ENCODE measurements at places on chromosomes 7 and 10. TPM values are rescaled to one million over a fixed set of nuclear protein-coding genes. Genes with fewer than 3 reads are reported as not detected.
A peak's percentile ranks its signal among the peaks of the same experiment; 100 is the strongest.

- no peak overlapping the region for H3K4me3 ChIP-seq
- DNase-seq: peak; percentile 11
- H3K4me1 ChIP-seq: no peaks in the 10 kb centered on the region
- H3K36me3 ChIP-seq: no peaks in the 10 kb centered on the region
- peaks cover 9% of the 10 kb centered on the region for H3K27me3 ChIP-seq
- no peak overlapping the region for H3K27ac ChIP-seq
These were observed 32.0 kb upstream of the CFAP46 start for GRCh38 chr10:132974249-132974796.

DNA sequence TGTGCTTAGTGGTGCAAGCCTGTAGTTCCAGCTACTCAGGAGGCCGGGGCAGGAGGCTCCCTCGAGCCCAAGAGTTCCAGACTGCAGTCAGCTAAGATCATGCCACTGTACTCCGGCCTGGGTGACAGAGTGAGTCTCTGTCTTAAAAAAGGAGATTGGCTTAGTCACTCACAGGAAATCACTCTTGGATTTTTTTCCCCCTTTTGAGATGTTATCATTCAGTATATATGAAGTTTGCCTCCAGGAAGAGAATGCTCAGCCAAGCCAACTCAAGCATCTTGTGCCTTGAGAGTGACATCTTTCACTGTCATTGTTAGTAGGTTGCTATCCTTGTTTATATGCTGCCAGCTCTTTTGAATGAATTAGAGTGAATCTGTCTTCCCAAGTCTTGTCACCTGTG, 28.0 kb downstream of the NIPSNAP2 start:
- no peaks in the 10 kb centered on the region for H3K27me3 ChIP-seq
- DNase-seq: no peak
- H3K27ac ChIP-seq: no peak overlapping the region
- peaks cover 35% of the 10 kb centered on the region for H3K36me3 ChIP-seq
- no peak overlapping the region for H3K4me3 ChIP-seq
- no peaks in the 10 kb centered on the region for H3K4me1 ChIP-seq

- no peak overlapping the region for H3K4me3 ChIP-seq
- DNase-seq: no peak
- H3K36me3 ChIP-seq: no peaks in the 10 kb centered on the region
- H3K4me1 ChIP-seq: no peaks in the 10 kb centered on the region
- no peaks in the 10 kb centered on the region for H3K27me3 ChIP-seq
- H3K27ac ChIP-seq: no peak overlapping the region
These were observed 26.0 kb downstream of the CABCOCO1 start for GRCh38 chr10:61688551-61689308.

DNA sequence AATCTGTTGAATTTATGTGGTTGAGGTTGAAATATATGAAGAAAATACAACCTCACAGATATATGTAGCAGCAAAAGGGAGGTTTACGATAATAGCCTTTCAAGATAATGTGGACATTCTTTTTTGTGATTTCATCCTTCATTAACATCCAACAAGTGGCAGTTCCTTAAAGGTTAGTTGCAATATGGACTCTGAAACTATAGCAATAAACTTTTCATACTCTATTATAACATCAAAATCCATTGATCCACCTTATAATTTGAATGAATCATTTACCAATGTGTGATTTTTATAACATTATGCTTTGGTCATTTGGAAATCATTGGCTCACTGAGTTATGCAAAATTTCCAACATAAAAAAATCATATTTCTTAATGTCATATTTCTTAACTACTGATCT, 200.8 kb upstream of the CSTF2T start:
- H3K27ac ChIP-seq: no peak overlapping the region
- no peak overlapping the region for H3K4me3 ChIP-seq
- no peaks in the 10 kb centered on the region for H3K27me3 ChIP-seq
- no peaks in the 10 kb centered on the region for H3K36me3 ChIP-seq
- no peaks in the 10 kb centered on the region for H3K4me1 ChIP-seq

GRCh38 chr10:65419629-65420028, 1506.2 kb upstream of the LRRTM3 start:
- no peaks in the 10 kb centered on the region for H3K27me3 ChIP-seq
- H3K36me3 ChIP-seq: no peaks in the 10 kb centered on the region
- H3K4me1 ChIP-seq: no peaks in the 10 kb centered on the region
- no peak overlapping the region for H3K4me3 ChIP-seq
- no peak for DNase-seq

GRCh38 chr7:48305661-48306060, 134.4 kb downstream of the ABCA13 start:
- no peaks in the 10 kb centered on the region for H3K27me3 ChIP-seq
- no peaks in the 10 kb centered on the region for H3K36me3 ChIP-seq
- DNase-seq: no peak
- no peak overlapping the region for H3K4me3 ChIP-seq
- H3K4me1 ChIP-seq: no peaks in the 10 kb centered on the region

DNA sequence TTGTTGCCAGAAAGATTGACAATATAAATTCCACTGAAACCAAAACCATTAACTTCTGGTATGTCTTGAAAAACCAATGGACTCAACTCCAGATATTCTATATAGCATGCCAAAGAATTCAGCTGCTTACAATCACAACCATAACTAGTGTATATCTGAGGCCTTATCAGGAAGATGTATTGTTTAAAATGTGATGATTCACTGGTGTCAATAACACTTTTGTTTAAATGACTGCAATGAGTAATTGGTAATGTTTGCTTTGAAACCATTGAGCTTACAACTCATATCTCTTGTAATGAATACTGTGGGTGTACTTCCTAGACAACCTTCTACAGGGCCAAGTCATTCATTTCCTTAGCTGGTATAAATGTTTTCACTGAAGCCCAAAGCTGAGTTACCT, 727.9 kb upstream of the KCND2 start:
- H3K27me3 ChIP-seq: no peaks in the 10 kb centered on the region
- no peaks in the 10 kb centered on the region for H3K4me1 ChIP-seq
- no peaks in the 10 kb centered on the region for H3K36me3 ChIP-seq

DNA sequence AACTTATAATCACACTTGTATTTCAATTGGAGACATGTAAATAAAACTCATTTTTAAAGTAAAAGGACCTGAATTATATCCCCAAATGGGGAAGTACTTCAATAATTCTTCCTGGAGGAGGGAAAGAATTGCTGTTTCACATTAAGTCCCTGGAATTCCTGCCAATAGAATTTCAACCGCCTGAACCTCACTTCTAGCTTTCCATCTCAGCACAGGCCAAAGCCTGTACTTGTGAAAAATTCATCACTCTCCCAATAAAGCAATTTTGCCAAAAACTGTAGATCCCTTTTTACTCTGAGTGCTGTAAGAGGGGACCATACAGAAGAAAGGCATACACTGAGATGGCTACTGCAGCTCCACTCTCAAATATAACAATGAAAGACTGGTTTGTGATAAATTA, 54.8 kb downstream of the CADPS2 start:
- no peaks in the 10 kb centered on the region for H3K4me1 ChIP-seq
- no peak for DNase-seq
- no peak overlapping the region for H3K4me3 ChIP-seq
- H3K36me3 ChIP-seq: no peaks in the 10 kb centered on the region

- H3K4me3 ChIP-seq: no peak overlapping the region
- DNase-seq: no peak
- no peak overlapping the region for H3K27ac ChIP-seq
- H3K4me1 ChIP-seq: no peaks in the 10 kb centered on the region
These were observed 200.0 kb downstream of the ZMYND11 start for GRCh38 chr10:335151-335800.

GRCh38 chr7:78499283-78499682, 700.7 kb downstream of the PHTF2 start:
- no peaks in the 10 kb centered on the region for H3K27me3 ChIP-seq
- no peak for DNase-seq
- H3K36me3 ChIP-seq: no peaks in the 10 kb centered on the region
- H3K27ac ChIP-seq: no peak overlapping the region

LDB3 gene
- total RNA-seq: 1.4 TPM

PDE6C gene
- not detected for total RNA-seq

CLEC5A gene
- total RNA-seq: 8.8 TPM

OR2A12 gene
- not detected for total RNA-seq

TRIM56 gene
- total RNA-seq: 56.6 TPM

FAS gene
- total RNA-seq: 74.7 TPM

TUBB8 gene
- total RNA-seq: not detected
